Activated CD4-positive, alpha-beta T cell treated with anti-CD3 and anti-CD28 coated beads, Interleukin-2, amount 50 U/mL, for 1 hour (primary cell): ENCODE measurements at places on chromosomes 6 and 20.

- no peak for DNase-seq
Observed at GRCh38 chr6:42817907-42818306, 36.1 kb downstream of the BICRAL start.

DNA sequence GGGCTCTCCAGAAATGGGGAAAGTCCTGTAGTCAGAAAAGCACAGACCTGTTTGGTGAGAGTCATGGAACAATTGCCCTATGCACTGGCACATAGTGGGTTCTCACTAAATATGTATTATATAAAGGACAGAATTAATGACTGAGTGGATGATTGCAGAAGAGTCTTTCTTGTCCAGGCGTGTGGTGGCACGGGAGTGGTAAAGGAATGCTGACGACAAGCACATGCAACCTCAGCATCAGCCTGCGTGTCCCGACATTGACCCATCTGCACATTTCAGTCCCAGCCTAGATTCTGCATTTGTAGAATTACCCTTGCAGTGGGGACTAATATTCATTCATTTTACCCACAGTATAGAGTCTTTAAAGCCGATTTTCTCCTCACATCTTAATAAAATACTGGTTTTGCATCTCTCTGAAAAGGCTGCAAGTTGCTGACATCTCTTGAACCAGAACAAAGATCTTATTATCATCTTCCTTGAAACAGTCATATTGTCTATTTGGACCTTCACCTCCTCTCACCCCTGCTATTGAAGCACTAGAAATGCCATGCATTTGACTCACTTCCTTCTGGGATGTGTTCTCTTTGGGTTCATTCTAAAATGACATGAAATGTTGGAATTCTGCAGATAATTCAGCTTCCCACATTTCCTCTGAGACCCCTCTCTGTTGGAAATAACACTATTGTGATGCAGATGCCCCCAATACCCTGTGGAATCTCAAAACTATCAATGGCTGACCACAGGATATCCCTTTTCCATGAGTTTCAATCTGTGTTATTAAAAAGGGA is 883.6 kb upstream of the FLRT3 start:
- DNase-seq: no peak

DNA sequence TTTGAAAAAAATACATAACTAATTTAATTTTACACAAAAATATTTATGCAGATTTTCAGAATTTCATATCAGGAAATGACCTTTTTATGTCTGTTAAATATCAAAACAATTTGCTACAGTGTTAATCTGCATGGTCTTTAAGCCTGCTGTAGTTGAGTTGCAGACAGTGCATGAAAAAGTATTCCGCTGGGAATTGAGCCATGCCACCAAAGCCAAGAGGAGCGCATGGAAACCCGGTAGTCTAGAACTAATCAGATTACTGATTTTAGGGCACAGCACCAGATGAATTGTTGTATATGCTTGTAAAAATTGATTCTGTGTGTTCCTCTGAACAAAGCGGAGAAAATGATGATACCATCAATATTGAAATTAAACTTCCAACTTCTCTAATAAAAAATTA is 34.3 kb upstream of the LAMP5 start:
- no peak for DNase-seq

DNA sequence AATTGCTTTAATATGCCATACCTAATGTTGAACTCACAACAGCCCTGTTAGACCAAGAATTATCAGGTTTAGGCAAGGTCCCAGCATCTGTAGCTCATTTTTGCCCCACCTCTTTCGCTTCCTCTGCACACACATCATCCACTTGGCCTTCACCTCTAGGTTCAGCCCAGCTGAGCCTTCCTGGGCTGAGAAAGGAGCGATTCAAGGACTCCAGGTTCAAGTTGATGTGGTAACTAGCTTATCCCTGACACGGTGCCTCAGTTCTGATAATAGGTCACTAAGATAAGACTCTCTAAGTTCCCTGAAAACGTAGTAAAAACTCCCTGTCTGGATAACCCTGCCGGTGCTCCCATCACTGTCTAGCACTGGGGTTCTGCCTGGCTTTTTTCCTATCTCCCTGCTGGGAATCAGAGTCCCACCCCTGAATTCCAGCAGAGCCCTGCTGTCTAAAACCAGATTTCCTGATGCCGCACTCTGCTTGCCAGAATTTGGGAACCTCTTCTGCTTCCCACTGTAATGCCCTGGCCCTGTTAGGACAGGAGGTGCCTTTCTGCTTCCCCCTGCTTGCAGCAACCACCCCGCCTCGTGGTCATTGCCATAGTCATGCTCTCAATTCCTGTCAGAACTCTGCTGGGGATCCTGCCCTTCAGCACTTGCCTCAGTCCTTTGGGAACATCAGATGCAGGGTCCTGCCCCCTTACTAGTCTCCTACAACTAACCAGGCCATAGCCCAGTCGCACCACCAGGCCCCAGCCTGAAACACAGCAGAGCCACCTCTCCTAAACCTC is 47.6 kb downstream of the ALDH8A1 start:
- DNase-seq: no peak

- no peak for DNase-seq
Observed at GRCh38 chr6:42637681-42638080, 73.9 kb downstream of the UBR2 start.
